ENCODE measurements at places on chromosomes 11 and 22.

GRCh38 chr11:95459291-95460042, 228.5 kb upstream of the SESN3 start:
- peak; percentile 33 for DNase-seq

- DNase-seq = peak; percentile 91
Observed at GRCh38 chr11:23988381-23989006, 508.4 kb upstream of the LUZP2 start.

GRCh38 chr22:30420347-30421125, 5.0 kb upstream of the MTFP1 start:
- DNase-seq = peak; percentile 64

- no peak for DNase-seq
Observed at GRCh38 chr11:46198245-46199240, 77.3 kb upstream of the PHF21A start.

- DNase-seq = no peak
Observed at GRCh38 chr11:81913793-81914192, 819.9 kb downstream of the FAM181B start.

Data from fibroblast of lung (primary cell).